ENCODE measurements at places on chromosomes 2 and 18.
A peak's percentile ranks its signal among the peaks of the same experiment; 100 is the strongest.

DNA sequence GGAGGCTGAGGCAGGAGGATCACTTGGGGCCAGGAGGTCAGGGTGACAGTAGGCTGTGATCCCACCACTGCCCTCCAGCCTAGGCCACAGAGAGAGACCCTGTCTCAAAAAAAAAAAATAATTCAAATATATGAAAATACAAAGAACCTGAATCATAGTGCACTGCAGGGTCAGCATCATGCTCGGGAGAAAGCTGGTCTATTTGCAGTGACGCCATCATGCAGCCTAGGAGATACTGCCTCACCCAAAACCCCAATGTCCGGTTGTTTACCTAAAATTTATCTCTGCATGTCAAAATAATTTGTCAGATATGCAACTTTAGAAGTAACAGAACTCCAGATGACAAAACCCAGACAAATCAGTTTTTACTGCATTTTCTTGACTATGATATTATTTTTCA is 61.5 kb upstream of the ALKAL2 start:
- no peak for DNase-seq

GRCh38 chr2:151770995-151771394 is 36.7 kb upstream of the NEB start:
- DNase-seq = no peak

- no peak for DNase-seq
Measured at GRCh38 chr2:223049356-223049755, 2.6 kb upstream of the KCNE4 start.

GRCh38 chr2:217856871-217857270 is 145.9 kb downstream of the TNS1 start:
- no peak for DNase-seq

GRCh38 chr2:153235516-153235915 is 243.0 kb downstream of the RPRM start:
- no peak for DNase-seq

GRCh38 chr2:177574356-177574755 is 181.8 kb downstream of the AGPS start:
- no peak for DNase-seq

- DNase-seq = peak; percentile 92
Measured at GRCh38 chr2:224221455-224221913, 180.4 kb downstream of the FAM124B start.

GRCh38 chr2:147135376-147135775 is 709.5 kb upstream of the ACVR2A start:
- no peak for DNase-seq

DNA sequence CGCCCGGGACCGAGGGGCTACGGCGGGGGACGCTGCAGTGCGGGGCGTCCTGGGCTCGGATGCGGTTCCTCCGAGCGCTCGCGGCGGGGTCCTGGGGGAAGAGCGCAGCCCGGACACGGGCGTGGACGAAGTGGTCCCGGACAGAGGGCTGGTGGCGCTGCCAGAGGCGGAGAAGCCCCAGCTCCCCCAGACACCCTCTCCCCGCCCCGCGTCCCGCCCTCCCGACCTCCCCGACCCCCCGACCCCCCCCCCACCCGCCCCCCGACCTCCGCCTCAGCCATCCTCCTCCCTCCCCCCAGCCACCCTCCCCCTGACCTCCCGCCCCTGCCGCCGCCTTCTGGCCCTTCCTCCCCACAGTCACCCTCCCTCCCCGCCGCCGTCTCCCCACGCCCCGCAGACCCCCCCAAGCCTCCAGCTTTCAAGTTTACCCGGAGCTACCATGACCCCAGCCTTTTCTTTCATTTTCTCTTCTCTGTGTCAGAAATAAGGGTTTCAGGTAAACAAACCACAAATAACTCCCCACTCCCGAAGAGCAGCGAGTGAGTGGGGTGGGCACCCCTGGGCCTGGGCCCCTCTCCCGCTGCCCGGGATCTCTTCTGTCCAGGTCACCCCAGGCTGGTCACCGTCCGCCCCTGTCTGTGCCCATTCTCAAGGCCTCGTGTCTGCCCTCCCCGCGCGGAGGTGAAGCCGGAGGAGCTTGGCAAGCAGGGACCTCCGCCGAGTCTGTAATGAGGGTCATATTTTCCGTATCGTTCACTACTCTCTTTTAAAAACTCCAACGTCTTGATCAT is 5.1 kb downstream of the NFATC1 start:
- no peak for DNase-seq

- DNase-seq = no peak
Measured at GRCh38 chr2:53911434-53912189, 51.8 kb upstream of the GPR75 start.

DNA sequence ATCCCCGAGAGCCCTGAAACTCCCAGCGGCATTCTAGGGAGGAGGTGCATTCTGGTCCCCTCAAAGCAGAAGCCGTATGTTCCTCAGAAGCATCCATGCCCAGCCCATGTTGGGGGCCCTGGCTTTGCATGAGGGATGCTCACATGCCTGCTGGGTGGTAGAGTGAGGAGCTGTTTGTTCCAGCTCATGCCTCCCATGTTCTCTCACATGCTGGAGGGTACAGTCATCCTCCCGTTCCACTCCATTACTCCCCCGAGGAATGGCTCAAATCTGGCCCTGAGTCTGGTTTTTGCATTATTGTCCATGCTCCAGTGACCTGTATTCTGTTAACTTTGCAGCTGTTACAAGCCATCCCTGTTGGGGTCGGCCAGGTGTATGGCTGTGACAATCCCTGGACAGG is 24.1 kb downstream of the SLC14A2 start:
- DNase-seq = no peak

DNA sequence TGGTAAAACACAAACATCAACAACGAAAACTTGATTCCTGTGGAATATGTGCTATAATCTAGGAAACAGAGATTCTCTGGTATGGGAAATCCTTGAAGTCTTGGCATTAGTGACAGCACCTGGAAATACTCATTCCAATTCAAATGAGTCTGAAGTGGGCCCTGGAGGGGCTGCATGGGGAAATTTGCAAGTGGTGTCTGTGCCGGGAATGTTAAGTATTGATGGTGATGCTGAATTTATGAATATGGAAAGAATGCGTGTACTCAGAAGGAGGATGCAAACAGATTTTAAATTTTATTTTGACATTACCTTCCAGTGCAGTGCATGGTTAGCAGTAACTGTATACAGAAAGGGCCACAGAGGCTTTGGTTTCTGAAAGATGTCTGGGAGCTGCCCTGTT is 37.2 kb downstream of the PTPRM start:
- no peak for DNase-seq

DNA sequence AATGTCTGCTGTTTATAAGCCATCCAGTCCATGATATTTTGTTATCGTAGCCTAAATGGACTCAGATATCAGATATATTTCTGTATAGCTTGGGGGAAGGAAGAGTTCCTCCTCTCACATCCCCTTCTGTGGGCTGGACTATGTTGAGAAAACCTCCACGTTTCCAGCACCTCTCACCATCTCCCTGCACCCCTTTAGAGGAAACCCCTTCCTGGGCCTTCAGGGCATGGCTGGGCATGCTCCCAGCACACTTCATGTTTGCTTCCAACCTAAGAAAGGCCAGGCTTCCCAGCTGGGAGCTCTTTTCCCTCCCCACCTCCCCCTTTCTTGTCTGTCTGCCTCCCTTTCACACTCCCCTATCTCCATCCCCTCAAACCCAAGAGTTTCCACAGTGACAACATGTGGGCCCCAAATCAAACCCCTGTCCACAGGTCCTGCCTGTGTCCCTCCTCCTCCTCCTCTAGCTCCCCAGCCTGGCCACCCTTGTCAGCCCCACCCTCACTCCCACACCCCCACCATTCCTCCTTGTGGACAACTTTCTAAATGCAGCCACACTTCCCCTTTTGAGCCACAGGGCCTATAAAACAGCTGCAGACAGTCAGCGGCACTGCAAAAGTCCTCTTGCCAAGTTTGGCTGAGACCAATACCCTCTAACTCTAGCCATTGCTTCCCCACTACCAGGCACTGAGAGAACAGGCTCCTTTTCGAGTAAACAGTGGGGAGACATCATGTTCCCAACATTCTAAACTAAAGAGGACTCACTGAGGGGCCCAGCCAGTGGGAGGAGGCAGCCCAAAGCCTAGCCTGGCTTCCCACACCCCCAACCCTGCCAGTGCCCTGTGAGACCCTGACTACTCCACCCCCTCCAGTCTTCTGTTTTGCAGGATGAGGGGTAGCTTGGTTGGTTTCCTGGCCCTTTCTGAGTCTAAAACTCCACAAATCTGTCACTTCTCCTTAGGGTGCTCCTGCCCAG is 120.5 kb downstream of the ZFP36L2 start:
- no peak for DNase-seq

DNA sequence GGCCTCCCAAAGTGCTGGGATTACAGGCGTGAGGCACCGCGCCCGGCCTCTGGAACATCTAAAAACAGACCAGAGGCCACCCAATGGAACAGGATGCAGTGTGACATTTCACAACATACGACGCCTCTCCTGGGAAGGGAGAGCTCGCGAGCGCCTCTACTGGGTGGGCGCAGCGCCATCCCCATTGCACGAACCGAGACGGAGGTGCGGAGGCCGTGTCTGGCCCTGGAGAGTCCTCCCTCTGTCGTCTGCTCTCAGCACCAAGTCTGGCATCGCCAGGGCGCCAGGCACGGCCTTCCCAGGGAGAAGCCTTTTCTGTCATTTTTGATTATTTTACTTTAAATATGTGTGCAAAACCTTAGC is 9.4 kb upstream of the GBX2 start:
- peak; percentile 94 for DNase-seq

DNA sequence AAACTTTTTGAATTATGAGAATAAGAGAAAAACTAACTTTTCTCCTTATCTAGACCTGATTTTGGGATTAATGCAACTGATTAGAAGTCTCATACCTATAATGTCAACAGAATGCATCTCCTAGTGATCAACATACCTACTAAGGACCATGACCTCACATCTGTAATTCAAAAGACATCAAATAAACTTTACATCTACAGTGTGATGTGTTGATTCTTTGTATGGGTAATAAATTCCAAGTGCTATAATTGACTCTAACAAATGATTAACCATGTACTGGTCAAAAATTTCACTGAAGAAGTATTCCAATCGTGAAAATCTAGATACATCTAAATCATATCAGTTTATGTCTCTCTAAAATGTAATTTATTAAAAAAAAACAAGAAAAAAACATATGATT is 84.5 kb downstream of the STRN start:
- no peak for DNase-seq

DNA sequence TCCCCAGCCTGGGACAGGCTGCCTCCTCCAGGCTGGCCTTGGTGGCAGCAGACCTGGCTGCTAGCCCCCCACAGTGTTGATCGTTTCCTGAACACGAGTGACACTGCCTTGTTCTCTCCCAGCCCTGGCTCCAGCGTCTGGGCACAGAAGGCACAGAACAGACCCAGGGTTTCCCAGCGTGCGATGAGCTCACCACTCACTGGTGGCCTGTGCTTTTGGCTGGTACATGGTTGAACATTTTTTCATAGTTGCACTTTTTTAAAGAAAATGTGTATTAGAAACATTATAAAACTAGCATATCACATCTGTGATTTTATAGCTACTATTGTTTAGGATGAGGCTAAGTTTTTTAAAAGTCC is 40.9 kb downstream of the SCTR start:
- no peak for DNase-seq

DNA sequence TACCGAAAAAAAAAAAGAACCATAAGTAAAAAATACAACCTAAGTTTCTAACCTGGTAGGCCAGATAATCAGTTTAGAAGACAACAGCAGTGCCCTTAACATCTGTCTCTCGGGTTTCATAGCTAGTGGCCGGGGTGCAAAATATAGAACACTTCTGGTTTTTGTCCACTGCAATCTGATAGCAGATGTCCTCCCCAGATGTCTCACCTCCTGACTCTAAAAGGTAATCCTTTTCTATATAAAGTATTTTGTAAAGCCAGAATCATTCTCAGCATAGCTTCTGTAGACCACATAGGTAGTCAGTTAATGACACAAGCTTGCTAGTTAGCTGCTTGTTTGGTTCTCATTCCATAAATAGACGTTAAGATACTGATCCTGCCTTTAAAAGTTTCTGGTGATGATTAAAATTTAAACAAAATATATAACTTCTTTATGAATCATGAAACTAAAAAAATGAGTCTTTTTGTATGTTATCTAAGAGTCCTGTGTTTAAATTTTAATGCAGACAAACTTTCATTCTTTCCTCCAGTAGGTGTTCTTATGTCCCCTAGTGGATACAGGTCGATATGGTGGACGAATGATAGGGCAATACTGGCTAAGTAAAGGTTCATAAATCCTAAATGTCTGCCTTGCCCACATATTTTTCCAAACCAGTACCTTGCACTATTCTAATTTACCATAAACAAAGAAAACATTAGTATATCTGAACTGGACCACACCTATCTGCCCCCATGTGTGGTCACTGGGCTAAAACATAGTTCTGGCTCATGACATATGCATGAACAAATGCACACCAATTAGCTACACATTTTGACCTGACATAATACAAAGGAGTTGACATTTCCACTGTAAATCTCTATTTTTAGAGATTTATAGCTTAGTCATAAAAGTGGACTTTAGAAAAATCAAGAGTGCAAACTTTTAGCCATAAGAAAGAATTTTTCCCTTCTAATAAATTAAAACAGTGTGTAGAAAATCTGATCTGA is 171.0 kb downstream of the SRBD1 start:
- DNase-seq = no peak

GRCh38 chr2:70744397-70744796 is 23.6 kb downstream of the ADD2 start:
- DNase-seq = no peak

DNA sequence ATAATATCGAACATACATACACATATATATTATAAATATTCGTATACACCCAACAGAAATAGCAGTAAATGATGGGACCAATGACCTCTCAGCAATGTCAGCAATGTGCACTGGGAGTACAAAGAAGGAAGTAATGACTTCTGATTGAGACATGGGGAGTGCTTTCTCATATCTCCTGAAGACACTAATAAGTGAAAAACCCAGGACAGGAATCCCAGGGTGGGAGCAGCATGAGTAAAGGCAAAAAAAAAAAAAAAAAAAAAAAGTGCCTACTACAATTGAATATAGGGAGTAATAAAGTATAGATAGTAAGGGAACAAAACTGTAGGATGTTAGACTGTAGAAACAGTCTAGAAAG is 491.3 kb downstream of the IRS1 start:
- DNase-seq = no peak

DNA sequence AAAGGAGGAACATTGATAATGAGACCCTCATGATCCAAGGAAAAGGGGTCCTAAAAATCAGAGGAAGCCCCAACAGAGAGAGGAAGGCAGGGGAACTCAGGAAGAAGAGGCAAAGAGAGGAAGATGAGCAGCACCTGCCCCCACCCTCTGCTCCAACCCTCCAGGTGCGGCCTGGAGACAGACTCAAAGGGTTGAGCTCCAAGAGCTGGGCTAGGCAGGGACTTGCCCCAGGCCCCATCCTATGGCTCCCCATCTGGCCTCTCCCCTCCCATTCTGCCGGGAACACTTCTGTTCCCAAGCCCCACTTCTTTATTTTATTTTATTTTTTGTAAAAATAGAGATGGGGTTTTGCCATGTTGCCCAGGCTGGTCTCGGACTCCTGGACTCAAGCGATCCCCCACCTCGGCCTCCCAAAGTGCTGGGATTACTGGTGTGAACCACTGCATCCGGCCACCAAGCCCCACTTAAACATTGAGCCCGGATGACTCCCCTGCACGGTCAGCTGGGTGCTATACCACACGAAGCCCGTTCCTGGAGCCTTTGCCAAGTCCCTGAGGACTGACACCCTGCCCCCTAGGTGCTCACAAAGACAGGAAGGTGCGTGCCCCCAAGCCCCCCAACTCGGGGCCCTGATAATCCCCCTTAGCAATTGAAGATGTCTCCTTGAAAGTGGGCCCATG is 3.8 kb upstream of the GPR55 start:
- no peak for DNase-seq
